LHCN-M2 (cell line): ENCODE measurements at places on chromosomes 6 and 20. TPM values are rescaled to one million over a fixed set of nuclear protein-coding genes. Genes with fewer than 3 reads are reported as not detected.

GRCh38 chr6:132728616-132729015 lies 14.8 kb upstream of the VNN1 start:
- DNase-seq, result no peak

The ABHD16B gene
- not detected in 2 replicates for total RNA-seq

The OVOL2 gene
- not detected in 2 replicates for total RNA-seq

The TEAD3 gene
- 16.8 and 17.5 TPM in 2 replicates for total RNA-seq

GRCh38 chr20:34458631-34459030 lies 57.6 kb upstream of the DYNLRB1 start:
- DNase-seq, result no peak
